Hematopoietic multipotent progenitor cell treated with erythropoietin and hydrocortisone succinate and interleukin-3 and kit ligand, for 6 days (in vitro differentiated cells): ENCODE measurements at places on chromosomes 3 and 15.

DNA sequence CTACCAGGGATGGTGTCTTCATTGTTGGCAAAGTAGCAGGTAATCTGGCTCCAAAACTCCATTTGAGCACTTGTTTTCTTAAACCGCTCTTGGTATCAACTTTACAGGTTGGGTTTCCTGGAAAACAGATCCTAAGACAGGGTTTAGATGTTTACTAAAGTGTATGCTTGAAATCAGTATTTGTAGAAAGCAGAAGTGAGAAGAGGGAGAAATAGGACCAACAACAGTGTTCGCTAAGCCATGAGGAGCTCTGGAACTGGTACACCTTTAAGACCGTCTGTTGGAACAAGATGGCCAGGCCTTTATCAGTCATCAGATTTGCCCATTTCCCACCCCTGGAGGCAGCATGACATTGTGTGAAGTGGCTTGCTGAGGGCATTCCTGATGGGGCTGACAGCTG is 171.0 kb upstream of the COL8A1 start:
- DNase-seq, result no peak

- DNase-seq, result no peak
Measured at GRCh38 chr3:128922804-128923459, 43.5 kb downstream of the ACAD9 start.

DNA sequence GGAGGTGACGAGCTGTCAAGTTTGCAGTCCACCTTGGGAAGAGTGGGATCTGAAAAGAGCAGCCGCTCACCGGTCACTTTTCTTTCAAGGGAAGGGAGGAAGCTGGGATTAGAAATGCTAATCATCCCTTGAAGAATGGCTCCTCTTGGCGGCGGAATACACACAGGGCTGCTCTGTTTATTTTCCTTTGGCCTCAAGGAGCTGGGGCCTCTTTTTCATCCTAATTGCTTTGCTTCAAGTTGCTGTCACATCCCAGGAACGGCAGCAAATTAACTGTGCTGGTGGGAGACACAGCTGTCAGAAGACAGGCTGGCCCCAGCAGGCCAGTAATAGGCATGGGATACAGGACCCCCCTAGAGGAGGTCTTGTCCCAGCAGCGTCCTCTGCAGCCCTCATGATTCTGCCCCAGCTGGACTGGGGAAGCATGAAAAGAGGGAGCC is 6.7 kb downstream of the KBTBD13 start:
- no peak for DNase-seq

GRCh38 chr3:16849795-16850194 is 35.0 kb upstream of the PLCL2 start:
- DNase-seq, result peak; percentile 43

DNA sequence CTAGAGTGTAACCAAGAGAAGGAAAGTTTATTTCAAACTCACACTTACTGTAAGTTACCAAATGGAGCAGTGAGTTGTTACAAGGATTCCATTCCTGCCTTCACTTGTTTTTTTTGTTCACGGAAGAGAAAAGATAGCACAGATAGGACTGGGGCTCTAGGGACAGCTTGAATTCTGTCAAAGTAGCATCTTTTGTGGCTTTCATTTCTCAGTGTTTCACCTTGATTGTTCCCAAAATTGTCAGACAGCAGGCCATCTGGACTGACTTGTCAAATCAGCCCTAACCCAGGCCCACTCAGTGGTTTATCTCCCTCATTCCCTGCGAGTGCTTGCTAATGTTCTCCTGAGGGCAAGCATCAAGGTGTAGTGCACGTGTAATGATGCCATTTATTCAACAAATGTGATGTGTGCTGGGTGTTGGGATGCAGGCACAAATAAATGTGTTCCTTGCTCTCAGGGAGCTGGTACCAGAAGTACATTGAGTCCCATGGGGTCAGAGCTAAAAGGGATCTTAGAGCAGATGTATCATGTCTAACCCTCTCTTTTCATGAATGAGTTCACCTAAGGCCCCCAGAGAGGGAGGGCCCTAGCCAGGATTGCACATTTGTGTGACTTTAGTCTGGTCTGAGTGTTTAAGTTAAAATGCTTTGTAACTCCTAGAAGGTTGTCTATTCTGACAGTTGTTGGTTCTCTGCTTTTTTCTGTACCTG is 49.1 kb downstream of the PDHB start:
- DNase-seq, result no peak

DNA sequence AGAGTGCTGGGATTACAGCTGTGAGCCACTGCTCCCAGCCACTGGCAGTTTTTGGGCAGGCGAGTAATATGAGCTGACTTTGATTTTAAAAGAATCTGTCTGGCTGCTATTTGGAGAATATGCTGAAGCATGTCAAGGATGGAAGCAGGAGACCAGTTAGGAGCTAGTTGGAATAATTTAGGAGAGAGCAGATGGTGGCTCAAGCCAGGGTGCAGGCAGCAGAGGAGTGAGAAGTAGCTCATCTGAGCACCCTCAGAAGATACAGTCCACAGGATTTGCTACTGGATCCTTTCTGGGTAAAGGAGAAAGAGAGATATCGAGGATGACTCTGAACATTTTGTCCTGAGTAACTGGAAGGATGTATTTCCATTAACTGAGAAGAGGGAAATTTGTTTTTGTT is 30.4 kb upstream of the BDH1 start:
- no peak for DNase-seq
